ENCODE measurements at places on chromosomes 16 and 17.

DNA sequence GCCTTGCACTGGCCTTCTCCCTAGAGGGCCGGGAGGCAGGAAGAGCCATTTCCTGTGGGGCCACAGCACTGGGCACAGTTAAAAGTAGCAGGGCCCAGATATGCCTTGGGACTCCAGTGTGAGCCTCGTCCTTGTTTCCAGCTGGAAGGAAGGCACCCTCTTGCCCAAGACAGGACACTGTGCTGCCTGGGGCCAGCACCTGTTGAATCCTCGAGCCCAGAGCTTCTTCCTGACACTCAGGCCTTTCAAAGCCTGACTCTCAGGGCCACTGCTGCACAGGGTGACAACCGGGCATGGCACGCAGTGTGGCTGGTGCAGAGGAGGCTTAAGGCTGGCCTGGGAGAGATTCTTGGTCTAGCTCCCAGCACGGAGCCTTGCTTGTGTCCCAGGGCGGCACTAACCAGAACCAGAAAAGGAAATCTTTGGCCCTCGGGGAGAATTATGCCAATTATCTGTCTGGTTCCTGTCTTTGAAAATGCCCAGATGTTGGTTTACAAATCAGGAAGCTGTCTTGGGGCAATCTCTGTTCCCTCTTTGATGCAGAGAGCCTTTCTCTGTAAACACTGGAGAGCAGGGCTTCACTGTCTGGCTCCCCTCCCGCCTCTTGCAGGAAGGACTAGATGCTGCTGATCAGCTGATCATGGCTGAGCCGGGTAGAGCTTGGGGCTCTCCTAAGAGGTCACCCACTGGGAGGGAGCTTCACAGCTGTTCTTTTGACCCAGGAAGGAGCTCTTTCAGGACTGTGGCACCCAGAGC lies 11.1 kb downstream of the LDHD start:
- peaks cover 1% of the 10 kb centered on the region for H3K27me3 ChIP-seq
- H3K4me1 ChIP-seq: peaks cover 11% of the 10 kb centered on the region
- DNase-seq: no peak
- no peak overlapping the region for H3K27ac ChIP-seq
- no peak overlapping the region for H3K4me3 ChIP-seq
- no peaks in the 10 kb centered on the region for H3K36me3 ChIP-seq

- H3K27ac ChIP-seq: peak within 1 kb of the TSS; percentile 98
- peaks cover 15% of the 10 kb centered on the region for H3K36me3 ChIP-seq
- DNase-seq: no peak
- H3K27me3 ChIP-seq: peaks cover 46% of the 10 kb centered on the region
- H3K4me1 ChIP-seq: peaks cover 10% of the 10 kb centered on the region
Observed at GRCh38 chr16:981695-982144, at the start of gene SOX8. Gene SOX8, plus strand, starts transcription at chr16:981770. Its CDS starts 153 bp downstream, at chr16:981923.

DNA sequence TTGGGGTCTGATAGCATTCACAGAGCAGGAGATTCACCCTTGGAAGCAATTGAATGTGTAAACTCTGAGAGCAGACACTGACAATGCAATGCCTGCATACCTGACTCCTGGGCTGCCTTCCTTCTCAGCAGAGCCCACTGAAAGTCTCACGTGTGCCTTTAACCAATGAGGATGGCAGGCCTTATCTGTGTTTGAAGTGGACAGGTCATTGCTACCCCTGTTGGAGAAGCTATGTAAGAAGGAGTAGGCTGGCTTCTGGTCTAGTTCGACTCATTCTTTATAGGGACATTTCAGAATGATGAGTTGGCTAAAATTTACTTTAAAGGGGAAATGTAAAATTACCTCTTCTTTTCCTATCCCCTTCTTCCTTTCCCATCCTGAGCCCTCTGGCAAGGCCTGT lies 446.3 kb downstream of the SLC39A11 start:
- no peak overlapping the region for H3K27ac ChIP-seq
- no peak overlapping the region for H3K4me3 ChIP-seq
- DNase-seq: no peak
- no peaks in the 10 kb centered on the region for H3K4me1 ChIP-seq
- H3K36me3 ChIP-seq: no peaks in the 10 kb centered on the region

GRCh38 chr16:86405319-86405718 lies 105.0 kb upstream of the FOXF1 start:
- H3K36me3 ChIP-seq: no peaks in the 10 kb centered on the region
- no peaks in the 10 kb centered on the region for H3K4me1 ChIP-seq
- H3K27ac ChIP-seq: no peak overlapping the region
- H3K4me3 ChIP-seq: no peak overlapping the region
- DNase-seq: no peak
- H3K27me3 ChIP-seq: peaks cover 35% of the 10 kb centered on the region

DNA sequence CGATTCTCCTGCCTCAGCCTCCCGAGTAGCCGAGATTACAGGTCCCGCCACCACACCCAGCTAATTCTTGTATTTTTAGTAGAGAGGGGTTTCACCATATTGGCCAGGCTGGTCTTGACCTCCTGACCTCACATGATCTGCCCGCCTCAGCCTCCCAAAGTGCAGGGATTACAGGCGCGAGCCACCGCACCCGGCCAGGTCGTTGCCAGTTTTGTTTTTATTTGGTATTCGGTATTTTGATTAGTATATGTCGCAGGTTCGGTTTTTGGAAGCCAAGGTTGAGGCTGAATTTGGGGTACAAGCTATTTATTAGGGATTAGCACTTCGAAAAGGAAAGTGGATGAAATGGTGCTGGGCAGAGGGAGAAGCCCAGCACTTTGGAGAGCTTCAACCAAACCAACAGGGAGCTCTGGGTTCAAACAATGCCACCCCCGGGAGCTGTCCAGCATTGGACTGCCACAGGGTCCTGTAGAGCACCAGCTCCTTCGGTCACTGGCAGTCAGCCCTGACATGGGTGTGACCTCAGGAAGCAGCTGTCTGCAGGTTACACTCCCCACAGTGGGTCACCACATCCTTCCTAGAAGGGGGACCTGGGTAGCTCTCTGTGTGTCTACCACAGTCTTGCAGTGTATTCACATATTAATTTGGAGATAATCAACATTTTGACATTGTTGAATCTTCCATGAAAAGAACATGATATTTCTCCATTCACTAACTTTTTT lies 1.5 kb upstream of the CLEC10A start:
- H3K27me3 ChIP-seq: peaks cover 8% of the 10 kb centered on the region
- peak; percentile 44 for DNase-seq
- H3K4me1 ChIP-seq: peaks cover 37% of the 10 kb centered on the region
- H3K4me3 ChIP-seq: peak overlapping the region; percentile 64
- no peaks in the 10 kb centered on the region for H3K36me3 ChIP-seq
- peak overlapping the region; percentile 31 for H3K27ac ChIP-seq

- H3K4me1 ChIP-seq: no peaks in the 10 kb centered on the region
- no peak overlapping the region for H3K27ac ChIP-seq
- no peaks in the 10 kb centered on the region for H3K36me3 ChIP-seq
- H3K27me3 ChIP-seq: peaks cover 28% of the 10 kb centered on the region
- no peak for DNase-seq
Observed at GRCh38 chr16:77589071-77589765, 133.1 kb upstream of the NUDT7 start.

DNA sequence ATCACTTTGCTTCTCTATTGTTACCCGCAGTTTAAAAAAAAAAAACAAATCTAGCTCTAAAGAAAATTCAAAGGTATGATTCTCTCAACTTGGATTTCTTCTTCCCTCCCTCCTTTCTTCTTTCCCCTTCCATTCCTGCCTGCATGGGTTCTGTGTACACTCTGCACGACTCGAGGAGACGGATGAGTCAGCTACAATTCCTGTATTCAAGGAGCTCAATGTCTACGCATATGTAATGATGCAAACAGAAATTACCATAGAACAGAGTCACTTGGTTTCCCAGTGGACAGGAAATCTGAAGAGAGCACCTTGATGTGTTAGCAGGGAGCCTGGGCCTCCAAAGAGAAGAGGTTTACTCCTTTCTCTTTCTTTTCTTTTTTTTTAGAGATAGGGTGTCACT lies 92.3 kb downstream of the VPS53 start:
- peaks cover 33% of the 10 kb centered on the region for H3K36me3 ChIP-seq
- DNase-seq: no peak
- no peak overlapping the region for H3K27ac ChIP-seq

GRCh38 chr16:73616166-73616753 lies 568.3 kb upstream of the ZFHX3 start:
- H3K27ac ChIP-seq: no peak overlapping the region
- H3K4me3 ChIP-seq: no peak overlapping the region
- H3K4me1 ChIP-seq: no peaks in the 10 kb centered on the region
- no peaks in the 10 kb centered on the region for H3K36me3 ChIP-seq

GRCh38 chr17:73237714-73238113 lies 24.0 kb downstream of the CPSF4L start:
- peak overlapping the region; percentile 9 for H3K27ac ChIP-seq
- no peak for DNase-seq
- peaks cover 25% of the 10 kb centered on the region for H3K4me1 ChIP-seq
- peaks cover 9% of the 10 kb centered on the region for H3K36me3 ChIP-seq
- no peaks in the 10 kb centered on the region for H3K27me3 ChIP-seq
- H3K4me3 ChIP-seq: peak overlapping the region; percentile 40

DNA sequence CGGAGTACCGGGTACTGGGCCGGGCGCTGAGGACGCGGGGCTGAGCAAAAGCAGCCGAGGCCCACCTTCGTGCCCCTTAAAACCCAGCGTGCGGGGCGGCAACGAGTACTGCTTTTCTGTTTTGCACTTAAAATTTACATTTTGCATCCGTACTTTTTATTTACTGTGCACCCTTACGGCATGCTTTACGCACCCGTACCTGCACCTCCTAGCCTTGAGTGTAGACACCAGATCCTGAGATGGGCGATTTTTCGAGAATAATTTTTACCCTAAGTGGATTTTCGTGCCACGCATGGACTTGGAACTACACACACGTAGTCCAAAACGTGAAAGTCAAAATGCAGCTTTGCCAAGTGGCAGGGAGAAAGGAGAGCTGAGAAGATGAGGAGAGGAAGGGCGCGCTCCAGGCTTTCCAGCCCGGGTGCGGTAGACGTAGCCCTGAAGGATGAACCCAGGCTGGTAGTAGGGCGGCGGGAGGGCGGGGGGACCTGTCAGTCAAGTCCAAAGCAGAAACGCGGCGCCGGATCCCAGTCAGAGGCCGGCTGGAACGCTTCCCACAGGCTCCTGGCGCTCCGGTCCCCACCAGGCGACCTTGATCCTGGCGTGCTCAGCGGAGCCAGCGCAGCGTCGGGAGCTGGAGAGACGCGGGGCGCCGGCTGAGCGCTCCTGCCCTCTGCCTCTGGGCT lies 1.2 kb upstream of the CBLN1 start:
- no peak overlapping the region for H3K27ac ChIP-seq
- peaks cover 58% of the 10 kb centered on the region for H3K27me3 ChIP-seq
- peak overlapping the region; percentile 76 for H3K4me3 ChIP-seq
- H3K4me1 ChIP-seq: no peaks in the 10 kb centered on the region

DNA sequence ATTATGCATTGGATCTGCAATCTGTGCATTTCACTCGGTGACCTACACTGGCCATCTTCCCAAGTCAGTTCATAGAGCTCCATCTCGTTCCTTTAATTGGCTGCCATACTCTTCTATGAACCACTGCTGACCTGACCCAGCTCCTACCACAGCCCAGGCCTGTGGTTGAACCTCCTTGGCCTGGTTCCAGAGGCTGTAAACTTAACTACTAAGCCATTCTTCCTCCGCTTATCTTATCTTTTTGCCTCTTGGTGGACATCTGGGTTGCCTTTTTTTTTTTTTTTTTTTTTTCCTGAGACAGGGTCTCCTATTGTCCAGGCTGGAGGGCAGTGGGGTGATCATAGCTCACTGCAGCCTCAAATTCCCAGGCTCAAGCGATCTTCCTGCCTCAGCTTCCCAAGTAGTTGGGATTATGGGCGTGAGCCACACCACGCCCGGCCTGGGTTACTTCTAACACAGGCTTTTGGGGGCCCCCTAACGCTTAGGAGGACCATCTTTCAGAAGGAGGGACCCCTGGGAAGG lies 18.3 kb downstream of the COQ7 start:
- peaks cover 3% of the 10 kb centered on the region for H3K4me1 ChIP-seq
- no peaks in the 10 kb centered on the region for H3K36me3 ChIP-seq
- no peak for DNase-seq
- peaks cover 10% of the 10 kb centered on the region for H3K27me3 ChIP-seq
- H3K27ac ChIP-seq: no peak overlapping the region
- no peak overlapping the region for H3K4me3 ChIP-seq

GRCh38 chr16:70695331-70696070 lies 9.6 kb upstream of the MTSS2 start:
- peaks cover 18% of the 10 kb centered on the region for H3K4me1 ChIP-seq
- H3K27me3 ChIP-seq: no peaks in the 10 kb centered on the region
- H3K36me3 ChIP-seq: peaks cover 7% of the 10 kb centered on the region
- peak overlapping the region; percentile 9 for H3K4me3 ChIP-seq
- peak overlapping the region; percentile 82 for H3K27ac ChIP-seq

Measured in effector memory CD8-positive, alpha-beta T cell (primary cell).